ENCODE measurements at places on chromosomes 3 and 15.

DNA sequence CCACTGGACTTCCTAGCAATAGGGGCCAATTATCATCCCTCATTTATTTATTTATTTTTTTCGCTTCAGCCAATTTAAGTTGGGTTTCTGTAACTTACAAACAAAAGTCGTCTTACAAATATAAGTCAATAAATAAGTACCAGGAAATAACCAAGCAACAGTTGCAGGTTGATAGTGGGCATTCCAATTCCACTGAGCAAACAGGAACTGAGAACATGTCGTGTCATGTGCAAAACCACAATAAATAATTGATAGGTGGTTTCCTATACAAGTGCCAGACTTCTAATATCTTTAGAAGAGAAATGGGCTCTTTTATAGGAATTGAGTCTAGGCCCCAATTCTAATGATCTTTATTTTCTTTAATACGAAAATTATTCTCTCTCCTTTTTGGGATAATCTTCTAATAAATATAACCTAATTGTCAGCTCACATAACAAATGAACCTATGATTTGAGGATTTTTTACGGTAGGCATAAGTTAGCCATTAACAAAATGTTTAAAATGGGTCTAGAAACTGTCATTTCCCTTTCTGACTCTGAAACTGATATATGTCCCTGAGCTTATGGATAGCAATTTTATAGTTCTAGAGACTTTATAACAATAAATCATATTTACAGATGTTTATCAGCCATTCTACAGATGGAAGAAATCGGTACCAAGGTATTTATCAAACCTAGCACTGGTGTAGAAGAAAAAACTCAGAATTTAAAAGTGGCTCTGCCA, 571.8 kb downstream of the FOXP1 start:
- DNase-seq = no peak

DNA sequence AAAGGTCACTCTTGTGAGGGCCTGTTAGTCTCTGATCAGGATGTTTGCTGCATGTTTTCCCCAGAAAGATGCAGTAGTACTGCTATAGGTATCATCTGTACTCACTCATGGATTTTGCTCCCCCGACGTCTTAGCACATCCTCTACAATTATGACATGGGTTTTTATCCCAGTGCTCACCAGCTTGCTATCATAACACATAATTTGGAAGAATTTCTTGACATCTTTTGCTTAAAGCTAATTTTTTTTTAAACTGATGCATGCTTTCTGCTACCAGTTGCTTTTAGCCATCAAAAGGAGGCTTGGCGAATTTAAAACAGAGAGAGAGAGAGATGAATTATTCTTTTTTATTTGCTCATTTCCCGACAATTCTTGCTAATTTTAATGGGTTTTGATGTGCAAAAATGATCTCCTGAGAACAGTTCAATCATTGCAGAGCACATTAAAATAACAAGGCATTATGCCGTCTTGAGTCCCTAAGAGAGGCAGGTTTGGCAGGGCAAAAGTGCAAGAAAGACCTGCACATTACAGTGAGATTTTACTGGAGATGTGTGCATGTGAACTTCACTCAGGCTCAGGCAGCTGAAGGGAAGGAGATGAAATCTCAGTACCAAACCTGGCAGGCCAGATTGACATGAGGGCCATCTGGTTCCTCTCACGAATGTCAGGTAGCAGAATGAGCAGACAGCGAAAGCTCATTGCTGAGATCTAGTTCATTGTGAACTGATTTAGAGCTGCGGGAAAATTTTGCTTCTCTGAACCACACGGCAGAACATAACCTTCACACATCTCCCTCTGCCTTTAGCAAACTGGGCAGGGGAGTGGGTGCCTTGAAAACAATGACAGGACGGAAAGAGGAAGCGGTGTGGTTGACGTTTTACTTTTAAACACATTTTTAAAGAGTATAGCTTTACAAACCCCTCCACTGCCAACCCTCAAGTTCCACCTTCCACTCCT, 25.9 kb upstream of the GOLGA8B start:
- DNase-seq = no peak

DNA sequence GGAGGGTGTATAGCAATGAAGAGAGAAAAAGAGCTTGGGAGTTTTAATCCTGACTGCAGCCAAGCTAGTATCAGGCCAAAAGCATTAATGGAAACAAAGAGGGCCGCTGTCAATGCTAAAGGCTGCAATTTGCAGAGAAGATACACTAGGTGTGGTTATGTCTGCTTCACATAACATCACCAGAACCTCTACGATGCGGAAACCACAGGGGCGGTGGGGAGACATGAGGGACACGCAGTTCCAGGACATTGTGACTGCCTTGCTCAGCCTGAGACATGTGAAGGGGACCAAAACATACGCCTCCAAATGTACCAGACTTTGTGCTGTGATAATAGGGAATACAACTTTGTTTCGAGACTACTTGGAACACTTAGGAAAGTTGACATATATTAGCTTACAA, 88.4 kb downstream of the APBA2 start:
- no peak for DNase-seq

DNA sequence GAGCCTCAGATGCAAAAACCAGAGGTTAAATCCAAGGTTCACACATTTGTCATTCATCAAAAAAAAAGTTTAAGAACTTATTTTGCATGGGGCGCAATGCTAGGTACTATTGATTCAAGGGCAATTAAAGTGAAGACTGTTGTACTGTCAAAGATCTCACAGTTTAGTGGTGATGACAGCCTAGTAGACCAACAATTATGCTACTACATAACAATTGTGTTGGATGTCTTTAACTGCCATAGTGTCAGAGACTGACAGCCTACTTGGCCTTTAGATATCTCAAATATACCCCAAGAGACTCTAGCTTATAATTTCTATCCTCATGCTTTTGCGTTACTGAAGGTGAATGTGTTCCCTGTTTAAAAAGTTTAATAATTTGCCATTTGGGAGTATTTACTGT, 72.1 kb upstream of the PHLDB2 start:
- no peak for DNase-seq

DNA sequence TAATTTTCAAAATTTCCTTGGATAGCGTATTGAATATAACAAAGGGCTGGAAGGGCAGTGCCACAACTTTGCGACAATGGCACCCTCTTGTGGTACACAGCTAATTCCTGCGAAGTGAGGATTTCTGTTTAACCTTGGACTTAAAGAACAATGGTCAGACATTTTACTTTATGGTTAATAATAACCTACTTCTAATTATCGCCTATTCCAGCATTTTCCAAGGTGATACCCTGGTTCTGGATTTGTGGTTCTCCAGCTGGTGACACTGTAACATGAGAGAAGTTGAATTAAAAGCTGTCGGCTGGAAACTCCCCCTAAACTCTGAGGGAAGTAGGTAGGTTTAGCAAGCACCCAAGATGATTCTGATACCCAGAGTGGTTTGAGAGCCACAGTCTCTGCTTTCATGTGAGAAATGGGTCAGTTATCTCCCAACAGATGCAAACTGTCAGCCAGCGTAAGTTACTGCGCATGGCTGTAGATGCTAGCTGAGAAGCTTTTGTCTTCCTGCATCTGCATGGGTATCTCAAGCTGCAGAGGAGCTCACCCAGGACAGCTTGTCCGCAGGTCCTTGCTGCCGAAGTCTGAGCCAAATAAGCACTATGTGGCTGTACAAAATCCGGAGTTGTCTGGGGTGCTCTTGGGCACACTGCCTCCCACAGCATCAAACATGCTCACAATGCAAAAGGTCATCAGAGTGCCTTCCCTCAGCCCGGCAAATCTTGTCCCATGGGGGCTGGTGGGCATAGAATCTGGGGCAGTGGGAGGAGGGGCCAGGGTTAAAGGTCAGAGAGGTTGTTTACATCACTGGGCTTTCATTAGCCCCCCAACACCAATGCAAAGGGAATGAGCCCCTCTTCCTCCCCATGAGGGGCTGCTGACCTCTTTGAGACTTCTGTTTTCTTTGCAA, 6.6 kb upstream of the CHSY1 start:
- no peak for DNase-seq

GRCh38 chr3:55690177-55690576, 203.1 kb upstream of the WNT5A start:
- no peak for DNase-seq

DNA sequence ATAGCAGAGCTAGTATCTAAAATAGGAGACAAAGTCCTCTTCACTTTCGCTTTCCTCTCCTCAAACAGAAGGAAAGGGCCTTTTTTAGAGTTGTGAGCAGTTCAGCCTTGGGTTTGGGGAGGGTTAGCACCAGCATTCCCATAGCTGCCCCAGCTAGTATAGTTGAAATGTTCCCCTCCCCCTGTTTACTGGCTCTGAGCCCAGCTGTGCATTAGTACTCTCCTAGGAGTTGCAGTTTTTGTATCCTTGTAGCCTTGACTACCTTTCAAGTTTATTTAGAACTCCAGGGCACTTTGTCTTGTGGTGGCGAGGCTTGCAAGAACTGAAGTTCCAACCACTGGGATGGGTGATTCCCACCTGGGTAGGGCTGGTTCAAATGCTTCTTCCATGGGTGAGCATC, 245.1 kb upstream of the NAALADL2 start:
- DNase-seq = no peak

GRCh38 chr15:63805993-63806980, 27.5 kb downstream of the HERC1 start:
- no peak for DNase-seq

DNA sequence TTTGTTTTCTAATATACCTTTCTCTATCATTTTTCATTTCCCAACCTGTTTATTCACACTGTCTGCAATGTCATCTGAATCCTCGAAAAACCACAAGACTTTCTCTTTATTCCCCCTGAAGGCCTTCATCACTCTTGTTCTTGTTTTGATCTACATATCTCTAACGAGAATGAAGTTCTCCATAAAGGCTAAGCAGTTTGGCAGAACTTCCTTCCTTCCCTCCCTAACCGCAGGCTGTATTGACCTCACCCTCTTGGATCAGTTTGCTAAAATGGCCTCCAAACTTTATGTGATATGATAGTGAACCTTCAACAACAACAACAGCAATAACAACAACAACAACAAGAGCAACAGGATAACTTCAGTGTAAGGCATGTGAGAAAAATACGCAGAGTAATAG, 392.8 kb downstream of the TIGIT start:
- no peak for DNase-seq

GRCh38 chr3:9110316-9110715, 139.1 kb downstream of the SRGAP3 start:
- DNase-seq = no peak

GRCh38 chr3:10198226-10198625, 33.5 kb downstream of the IRAK2 start:
- no peak for DNase-seq

GRCh38 chr3:49492969-49493368, 22.9 kb downstream of the DAG1 start:
- DNase-seq = no peak

GRCh38 chr15:85865070-85865684, 70.5 kb upstream of the KLHL25 start:
- DNase-seq = no peak

DNA sequence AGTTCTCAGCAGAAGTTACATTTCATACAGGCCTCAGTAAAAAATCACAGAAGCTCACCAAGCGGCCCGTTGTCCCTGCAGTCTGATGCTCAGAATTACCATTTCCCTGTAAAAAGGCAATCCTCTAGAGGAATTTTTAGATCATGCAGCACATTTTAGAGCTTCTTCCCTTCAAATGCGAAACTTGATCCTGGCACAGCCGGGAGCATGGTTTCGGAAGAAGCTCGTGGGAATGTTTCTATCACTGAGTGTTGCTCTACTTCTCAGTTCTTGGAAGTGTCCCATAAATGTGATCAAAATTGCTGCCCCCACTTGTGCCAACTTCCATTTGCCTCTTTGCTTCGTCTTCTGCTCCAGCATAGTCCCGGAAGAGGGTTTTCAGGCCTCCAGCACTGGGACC, 3.8 kb upstream of the H1-8 start:
- DNase-seq = no peak

DNA sequence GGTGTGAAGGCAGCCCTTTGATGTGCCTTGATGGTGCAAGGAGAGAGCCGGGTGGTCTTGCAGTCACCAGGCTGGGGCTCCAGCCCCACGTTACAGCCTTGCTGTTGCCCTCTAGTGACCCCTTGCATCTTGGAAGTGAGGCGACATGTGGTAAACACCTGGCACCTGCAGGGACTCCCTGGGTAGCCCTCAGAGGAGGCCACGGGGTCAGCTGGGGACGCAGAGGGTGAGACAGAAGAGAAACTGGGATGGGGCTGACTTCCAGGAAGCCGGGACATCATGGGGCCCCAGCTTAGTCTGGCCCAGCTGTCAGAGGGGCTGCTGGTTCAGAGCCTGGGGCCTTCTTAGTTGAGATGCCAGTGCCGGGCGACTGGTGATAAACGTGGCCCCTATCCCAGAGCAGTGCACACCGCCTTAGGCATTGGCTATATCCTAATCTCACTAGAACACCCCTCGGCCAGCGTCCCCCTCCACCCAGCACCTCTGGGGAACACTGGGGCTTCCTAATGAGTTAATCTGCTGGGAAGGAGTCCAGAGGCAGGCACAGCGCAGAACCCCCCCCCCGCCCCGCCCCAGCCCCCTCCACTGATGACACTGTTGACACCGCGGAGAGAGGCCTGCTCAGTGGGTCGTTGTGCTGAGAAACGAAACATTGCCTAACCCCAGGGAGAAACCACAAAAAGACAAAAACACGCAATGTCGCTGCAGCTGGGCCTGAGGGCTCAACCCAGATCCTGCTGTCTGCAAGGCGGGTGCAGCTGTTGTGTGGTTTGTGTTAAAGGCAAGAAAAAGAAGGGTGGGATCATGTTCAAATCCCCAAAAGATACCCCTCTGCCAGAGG, 60.5 kb upstream of the KLF13 start:
- no peak for DNase-seq

DNA sequence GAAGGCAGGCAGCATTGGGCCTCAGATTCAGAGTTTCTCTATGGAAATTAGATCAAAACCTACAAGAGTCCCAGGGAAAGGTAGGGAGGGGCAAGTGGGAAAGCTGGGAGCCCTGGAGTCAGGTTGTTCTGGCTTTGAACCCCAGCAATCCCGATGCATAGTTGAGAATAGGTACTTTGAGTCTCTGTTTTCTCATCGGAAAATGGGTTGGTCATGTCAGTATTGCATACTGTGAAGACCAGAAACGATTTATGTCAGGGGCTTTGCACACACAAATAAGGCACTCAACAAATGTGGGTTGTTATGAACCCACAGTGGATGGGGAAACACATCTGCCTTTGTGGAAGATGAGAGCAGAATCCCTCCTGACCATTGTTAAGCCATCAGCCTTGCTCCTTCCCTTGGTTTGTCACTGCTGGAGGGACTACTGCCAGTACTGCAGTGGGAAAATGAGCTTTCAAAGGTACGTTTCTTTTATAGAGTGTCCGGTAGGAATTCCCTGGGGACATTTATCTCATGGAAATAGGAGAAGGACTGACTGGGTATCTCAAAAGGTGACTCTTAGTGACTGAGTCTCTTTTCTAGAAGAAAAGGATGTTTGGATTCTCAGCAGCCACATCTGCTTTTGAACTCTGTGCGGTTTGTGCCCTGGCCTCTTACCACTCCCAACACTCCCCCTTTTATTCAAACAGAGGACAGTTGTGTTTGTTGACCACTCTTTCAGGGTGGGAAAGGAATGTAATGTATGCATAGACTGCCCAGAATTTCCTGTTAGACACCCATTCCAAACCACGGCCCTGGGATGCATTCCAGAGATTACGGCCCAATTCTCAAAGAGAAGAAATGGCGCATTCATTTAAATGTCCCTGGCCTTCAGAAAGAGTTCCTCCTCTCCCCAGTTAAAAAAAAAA, 54.6 kb upstream of the VILL start:
- no peak for DNase-seq

Measured in cortex of kidney (tissue), 1 donor.